ENCODE measurements at places on chromosomes 16 and 17.

DNA sequence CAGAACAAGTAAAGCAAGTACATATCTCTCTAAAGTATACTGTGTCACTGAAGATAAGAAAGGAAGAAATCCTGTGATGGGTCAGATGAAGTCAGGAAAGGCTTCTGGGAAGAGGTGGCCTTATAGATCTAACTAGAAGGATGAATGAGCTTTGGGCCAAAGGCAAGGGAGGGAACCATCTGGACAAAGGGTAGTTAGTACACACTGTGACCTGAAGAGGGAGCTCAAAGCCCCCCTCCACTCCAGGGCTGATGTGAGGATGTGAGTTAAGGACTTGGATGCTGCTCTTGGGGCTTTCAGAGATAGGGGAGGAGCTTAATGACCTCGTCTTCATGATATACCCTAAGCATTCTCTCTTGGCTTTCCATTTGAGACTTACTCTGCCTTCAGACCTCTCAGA lies 185.3 kb upstream of the CACNG3 start:
- peak; percentile 28 for DNase-seq

DNA sequence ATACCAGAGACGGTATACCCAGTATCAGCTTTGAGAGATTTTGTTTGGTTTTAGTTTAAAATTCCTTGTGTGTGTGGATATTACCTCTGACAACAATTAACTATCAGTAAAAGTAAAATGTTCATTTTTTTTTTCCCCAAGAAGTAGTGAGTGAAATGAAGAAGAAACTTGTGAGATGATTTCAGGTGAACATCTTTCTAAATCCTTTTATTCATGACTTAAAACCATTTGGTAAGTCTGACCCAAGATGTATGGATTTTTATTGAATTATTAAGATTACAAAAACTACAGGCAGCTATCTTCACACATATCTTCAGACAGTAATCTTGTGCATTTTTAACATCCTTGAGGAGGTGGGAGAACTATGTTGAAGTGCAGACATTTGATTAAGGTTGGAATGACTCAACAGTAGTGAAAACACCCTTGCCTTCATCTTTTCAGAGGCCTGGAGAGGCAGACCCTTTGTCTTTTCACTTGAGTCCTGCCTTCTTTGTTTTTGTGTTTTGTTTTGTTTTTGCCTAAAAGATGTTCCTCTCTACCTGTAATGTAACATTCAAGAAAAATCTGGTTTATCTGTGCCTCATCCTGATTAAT lies 240.3 kb upstream of the TBX2 start:
- no peak for DNase-seq

DNA sequence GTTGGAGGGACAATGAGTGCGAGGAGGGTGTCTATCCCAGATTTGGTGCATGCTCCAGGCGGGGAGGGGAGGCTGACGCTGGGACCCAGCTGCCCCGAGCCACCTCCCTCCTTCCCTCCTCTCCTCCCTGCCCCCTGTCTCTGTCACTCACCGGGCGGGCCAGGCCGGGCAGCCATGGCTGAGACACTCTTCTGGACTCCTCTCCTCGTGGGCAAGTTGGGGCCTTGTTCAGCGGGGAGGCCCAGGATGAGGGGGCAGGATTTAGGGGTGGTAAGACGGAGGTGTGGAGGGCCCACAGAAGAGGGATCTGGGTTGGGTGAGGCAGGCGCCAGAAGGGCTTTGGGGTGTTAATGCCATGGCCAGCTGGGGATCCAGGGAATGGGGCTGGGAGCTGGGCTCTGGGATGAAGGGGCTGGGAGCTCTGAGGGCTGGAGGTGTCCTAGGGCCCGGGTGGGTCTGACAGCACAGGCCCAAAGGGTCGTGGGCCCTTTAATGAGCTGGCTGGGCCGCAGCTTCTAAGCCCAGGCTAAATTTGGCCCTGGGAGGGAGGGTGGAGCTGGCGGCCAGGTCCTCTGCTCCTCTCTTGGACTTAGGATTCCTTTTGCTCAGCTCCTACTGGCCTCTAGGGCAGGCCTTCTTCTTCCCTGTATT lies at the start of gene SGCA:
SGCA (plus strand) TSS at position 139 of the 651 bp plus-strand sequence; CDS start at position 175, 36 bp downstream.
- DNase-seq, result no peak

GRCh38 chr16:75794426-75794825 lies 68.1 kb upstream of the CPHXL start:
- no peak for DNase-seq

DNA sequence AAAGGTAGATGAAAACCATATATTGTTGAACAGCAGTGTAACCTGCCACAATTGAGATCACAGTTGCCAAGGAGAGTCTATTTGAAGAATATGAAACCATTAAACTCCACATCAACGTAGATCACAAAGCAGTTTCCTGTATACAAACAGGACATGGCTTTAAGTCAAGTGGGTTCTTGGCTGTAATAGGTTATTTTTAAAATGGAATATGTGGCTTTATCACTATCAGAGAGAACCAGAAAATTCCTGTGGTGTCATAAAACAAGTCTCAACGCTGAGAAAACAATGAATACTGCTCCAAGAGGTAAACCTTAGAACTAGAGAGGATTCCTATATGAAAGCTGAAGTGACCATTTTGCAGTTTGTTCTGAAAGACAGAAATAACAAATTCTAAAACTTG lies 999.7 kb downstream of the CDH11 start:
- no peak for DNase-seq

- DNase-seq, result peak; percentile 79
These were observed 5.8 kb upstream of the RARA start for GRCh38 chr17:40303009-40303657.

DNA sequence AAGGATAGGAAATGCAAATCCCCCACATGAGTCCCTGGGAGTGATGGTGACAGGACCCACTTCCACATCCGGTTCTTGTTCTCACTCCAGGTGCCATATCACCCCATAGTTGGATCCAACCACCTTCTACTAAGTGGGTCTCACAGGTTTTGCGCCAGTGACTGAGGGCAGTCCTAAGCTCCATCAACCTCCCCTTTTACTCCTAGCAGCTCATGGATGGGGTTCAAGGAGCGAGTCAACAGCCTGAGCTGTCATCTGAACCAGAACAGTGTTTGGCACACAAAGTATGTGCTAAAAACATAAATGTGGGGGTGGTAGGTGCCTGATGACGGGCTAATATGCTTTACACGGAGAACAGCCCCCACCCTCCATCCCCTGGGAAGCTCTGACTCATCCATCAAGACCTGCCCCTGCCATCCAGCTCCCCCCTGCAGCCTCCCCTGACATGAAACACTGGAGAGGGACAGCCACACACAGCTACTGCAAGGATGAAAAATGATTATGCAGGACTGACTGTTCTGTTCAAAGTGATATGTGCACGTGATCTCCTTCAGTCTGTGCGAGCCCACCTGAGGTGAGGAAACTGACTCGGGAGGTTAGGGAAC lies 143.2 kb upstream of the CDH5 start:
- no peak for DNase-seq
